Sigmoid colon (tissue), 7 donors: ENCODE measurements at places on chromosomes 6 and 20.

- H3K4me1 ChIP-seq = no peaks in the 10 kb centered on the region
- H3K36me3 ChIP-seq = no peaks in the 10 kb centered on the region
- H3K4me3 ChIP-seq = no peak overlapping the region
- no peak for DNase-seq
Measured at GRCh38 chr20:5024982-5025381, 23.7 kb upstream of the SLC23A2 start.

- no peak overlapping the region for H3K4me3 ChIP-seq
- peak overlapping the region; percentile 45 for H3K27ac ChIP-seq
- no peaks in the 10 kb centered on the region for H3K36me3 ChIP-seq
- no peak for DNase-seq
Measured at GRCh38 chr6:136646377-136646776, 96.2 kb upstream of the MAP7 start.

GRCh38 chr6:108622641-108623298, 62.1 kb downstream of the FOXO3 start:
- no peaks in the 10 kb centered on the region for H3K36me3 ChIP-seq
- DNase-seq = peak; percentile 80
- H3K27ac ChIP-seq = peak overlapping the region; percentile 46
- peaks cover 83% of the 10 kb centered on the region for H3K4me1 ChIP-seq

DNA sequence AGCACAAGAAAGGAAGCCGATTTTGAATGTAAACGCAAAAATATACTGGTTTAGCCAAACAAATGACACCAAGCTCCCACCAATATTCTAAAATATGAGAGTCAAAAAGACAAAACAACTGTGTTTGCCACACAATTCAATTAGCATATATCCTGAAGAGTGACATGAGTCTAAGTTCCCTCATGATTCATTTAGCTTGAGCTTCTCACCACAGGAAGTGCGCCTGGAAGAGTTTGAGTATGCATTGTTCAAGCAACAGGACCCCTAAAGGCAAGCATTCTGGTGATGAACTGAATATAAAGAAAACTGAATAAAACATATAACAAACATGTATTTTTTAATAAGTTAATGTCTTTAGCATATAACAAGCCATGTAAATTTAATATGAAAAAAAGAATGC, 115.2 kb upstream of the RUNX2 start:
- DNase-seq = no peak
- no peak overlapping the region for H3K27ac ChIP-seq
- H3K36me3 ChIP-seq = no peaks in the 10 kb centered on the region
- H3K27me3 ChIP-seq = no peaks in the 10 kb centered on the region

DNA sequence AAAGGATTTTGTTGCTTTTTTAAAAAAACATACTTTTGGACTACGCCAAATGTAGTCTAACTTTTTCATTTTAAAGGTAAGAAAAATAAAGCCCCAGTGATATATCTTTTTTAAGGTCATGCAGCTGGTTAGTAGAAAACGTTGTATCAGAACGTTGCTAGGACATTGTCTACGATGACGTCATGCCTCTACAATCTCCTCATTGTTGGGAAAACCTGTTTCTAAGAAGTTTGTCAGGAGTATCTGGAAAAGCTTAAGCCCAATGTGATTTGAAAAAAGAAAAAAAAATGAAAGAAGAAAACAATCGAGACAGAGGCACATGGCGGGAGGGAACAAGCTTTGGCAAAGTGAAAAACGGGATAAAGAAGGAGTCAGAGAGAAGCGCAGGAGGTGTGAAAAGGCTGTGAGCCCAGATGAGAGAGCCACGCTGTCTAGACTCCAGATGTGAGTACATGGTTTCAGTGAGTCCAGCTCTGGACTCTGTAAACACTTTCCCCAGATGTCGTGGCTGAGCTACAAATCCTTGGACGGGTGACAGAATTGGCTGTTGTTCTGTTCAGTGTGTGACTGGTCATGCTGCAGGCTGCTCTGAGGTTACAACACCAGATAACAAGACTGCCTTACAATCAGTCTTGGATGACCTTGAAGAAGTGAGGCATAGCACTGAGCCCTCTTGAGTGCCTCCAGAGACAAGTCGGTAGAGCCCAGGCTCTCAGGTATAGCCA, 656.7 kb upstream of the ID4 start:
- no peaks in the 10 kb centered on the region for H3K27me3 ChIP-seq
- H3K36me3 ChIP-seq = no peaks in the 10 kb centered on the region
- peak; percentile 89 for DNase-seq
- peak overlapping the region; percentile 43 for H3K27ac ChIP-seq

GRCh38 chr6:14953836-14954235, 292.0 kb upstream of the JARID2 start:
- H3K4me3 ChIP-seq = no peak overlapping the region
- DNase-seq = no peak
- no peak overlapping the region for H3K27ac ChIP-seq
- H3K27me3 ChIP-seq = no peaks in the 10 kb centered on the region
- H3K36me3 ChIP-seq = no peaks in the 10 kb centered on the region

GRCh38 chr6:159061805-159062563, 17.2 kb upstream of the TAGAP start:
- no peak for DNase-seq
- no peak overlapping the region for H3K4me3 ChIP-seq
- H3K36me3 ChIP-seq = no peaks in the 10 kb centered on the region
- H3K27me3 ChIP-seq = no peaks in the 10 kb centered on the region

DNA sequence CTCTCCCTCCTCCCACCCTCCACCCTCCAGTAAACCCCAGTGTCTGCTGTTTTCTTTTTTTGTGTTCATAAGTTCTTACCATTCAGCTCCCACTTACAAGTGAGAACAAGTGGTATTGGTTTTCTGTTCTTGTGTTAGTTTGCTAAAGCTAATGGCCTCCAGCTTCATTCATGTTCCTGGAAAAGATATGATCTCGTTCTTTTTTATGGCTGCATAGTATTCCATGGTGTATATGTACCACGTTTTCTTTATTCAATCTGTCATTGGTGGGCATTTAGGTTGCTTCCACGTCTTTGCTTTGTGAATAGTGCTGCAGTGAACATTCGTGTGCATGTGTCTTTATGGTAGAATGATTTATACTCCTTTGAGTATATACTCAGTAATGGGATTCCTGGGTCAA, 42.7 kb upstream of the KCNG1 start:
- H3K36me3 ChIP-seq = no peaks in the 10 kb centered on the region
- H3K4me1 ChIP-seq = no peaks in the 10 kb centered on the region
- H3K4me3 ChIP-seq = no peak overlapping the region
- H3K27ac ChIP-seq = no peak overlapping the region

DNA sequence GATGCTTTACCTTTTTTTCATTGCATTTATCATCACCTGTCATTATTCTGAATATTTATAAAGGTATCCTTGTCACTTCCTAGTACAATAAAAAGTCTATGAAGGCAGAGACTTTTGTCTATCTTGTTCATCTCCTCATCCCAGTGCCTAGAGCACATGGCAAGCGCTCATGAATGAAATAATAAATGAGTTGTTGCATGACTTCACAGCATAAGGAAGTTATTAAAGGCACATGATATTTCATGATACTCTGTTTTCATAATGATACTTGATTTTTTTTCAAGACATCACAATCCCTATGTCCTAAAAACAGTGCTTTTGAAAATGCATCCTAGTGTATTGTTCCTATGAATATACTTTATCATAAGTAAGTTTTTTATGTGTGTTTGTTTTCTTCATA, 310.6 kb upstream of the RSPO3 start:
- no peak overlapping the region for H3K4me3 ChIP-seq
- no peak for DNase-seq
- H3K27ac ChIP-seq = no peak overlapping the region

GRCh38 chr6:161256407-161256806, 17.5 kb downstream of the AGPAT4 start:
- peaks cover 35% of the 10 kb centered on the region for H3K4me1 ChIP-seq
- no peak overlapping the region for H3K4me3 ChIP-seq
- H3K27me3 ChIP-seq = no peaks in the 10 kb centered on the region
- no peak overlapping the region for H3K27ac ChIP-seq
- H3K36me3 ChIP-seq = no peaks in the 10 kb centered on the region
- DNase-seq = peak; percentile 52

DNA sequence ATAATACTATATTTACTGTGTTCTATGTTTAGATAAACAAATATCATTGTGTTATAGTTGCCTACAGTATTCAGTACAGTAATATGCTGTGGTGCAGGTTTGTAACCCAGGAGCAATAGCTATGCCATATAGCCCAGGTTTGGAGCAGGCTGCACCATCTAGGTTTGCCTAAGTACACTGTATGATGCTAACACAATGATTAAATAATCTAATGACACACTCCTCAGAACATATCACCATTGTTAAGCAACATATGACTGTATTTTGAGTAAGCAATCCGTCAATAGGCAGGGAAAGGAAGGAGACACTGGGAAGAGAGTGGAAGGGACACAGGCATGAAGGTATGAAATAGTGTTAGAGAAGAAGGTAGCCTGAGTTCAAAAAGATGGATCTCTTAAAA, 369.9 kb downstream of the PKHD1 start:
- H3K27ac ChIP-seq = no peak overlapping the region
- H3K36me3 ChIP-seq = no peaks in the 10 kb centered on the region
- H3K27me3 ChIP-seq = no peaks in the 10 kb centered on the region

GRCh38 chr6:75481936-75482593, 11.5 kb downstream of the FILIP1 start:
- H3K4me3 ChIP-seq = no peak overlapping the region
- DNase-seq = no peak
- H3K36me3 ChIP-seq = no peaks in the 10 kb centered on the region
- peak overlapping the region; percentile 93 for H3K27ac ChIP-seq
- H3K27me3 ChIP-seq = no peaks in the 10 kb centered on the region

- no peak overlapping the region for H3K4me3 ChIP-seq
- no peak overlapping the region for H3K27ac ChIP-seq
- no peaks in the 10 kb centered on the region for H3K4me1 ChIP-seq
- no peaks in the 10 kb centered on the region for H3K36me3 ChIP-seq
- no peaks in the 10 kb centered on the region for H3K27me3 ChIP-seq
Measured at GRCh38 chr20:56343861-56344381, 14.9 kb upstream of the FAM210B start.

- no peak overlapping the region for H3K4me3 ChIP-seq
- no peak overlapping the region for H3K27ac ChIP-seq
- peaks cover 13% of the 10 kb centered on the region for H3K4me1 ChIP-seq
- no peaks in the 10 kb centered on the region for H3K36me3 ChIP-seq
Measured at GRCh38 chr6:56866917-56867522, 87.9 kb upstream of the BEND6 start.

DNA sequence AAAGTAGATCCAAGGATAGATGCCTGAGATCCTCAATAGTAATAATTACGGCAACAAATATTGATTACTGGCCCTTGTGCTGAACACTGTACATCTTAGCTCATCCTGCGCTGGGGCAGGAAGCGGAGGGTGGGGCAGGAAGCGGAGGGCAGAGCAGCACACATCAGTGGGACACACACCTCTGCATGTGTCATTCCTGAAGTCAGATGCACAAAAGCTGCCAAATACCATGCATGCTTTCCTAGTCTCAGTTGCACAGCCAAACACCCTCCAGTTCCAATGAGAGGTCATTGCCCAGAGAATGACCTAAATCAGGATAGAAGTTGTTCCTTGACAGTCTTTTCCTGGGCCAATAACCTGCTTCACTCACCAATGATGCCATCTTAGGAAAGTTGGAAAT, 74.4 kb upstream of the FOXC1 start:
- no peaks in the 10 kb centered on the region for H3K27me3 ChIP-seq
- H3K4me1 ChIP-seq = no peaks in the 10 kb centered on the region
- no peak overlapping the region for H3K27ac ChIP-seq

DNA sequence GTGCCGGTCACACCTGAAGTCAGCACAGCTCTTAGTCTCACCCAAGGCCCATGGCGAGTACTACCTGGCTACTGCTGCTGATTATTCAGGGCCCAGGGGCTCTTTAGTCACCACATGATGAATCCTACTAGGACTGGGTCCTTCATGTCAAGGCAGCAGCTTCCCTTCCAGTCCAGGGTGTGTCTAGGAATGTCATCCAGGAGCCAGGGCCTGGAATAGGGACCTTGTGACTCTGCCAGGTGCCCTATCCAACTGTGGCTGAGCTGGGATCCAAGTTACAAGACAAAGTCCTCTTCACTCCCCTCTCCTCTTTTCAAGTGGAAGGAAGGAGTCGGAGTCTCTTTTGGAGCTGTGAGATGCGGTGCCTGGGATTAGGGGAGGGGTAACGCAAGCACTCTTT, 85.5 kb downstream of the CFAP61 start:
- no peaks in the 10 kb centered on the region for H3K36me3 ChIP-seq
- no peaks in the 10 kb centered on the region for H3K27me3 ChIP-seq
- H3K4me1 ChIP-seq = no peaks in the 10 kb centered on the region
- DNase-seq = no peak

DNA sequence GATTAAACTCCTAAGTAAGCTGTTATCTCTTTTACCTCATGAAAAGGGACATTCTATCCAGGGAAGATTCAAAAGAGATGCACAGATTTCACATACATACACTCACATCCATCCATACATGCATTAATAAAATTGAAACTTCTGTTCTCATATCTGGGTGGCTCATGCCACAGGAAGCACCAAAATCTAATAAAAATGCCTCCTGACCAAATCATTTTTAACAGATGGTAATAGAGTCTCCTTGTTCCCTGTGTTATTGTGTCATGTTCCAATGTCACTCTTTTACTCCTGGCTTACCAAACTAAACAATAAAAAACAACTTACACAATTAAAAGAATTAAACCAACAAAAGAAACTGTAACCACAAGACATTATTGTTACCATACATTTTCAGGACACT, 742.1 kb upstream of the MANEA start:
- DNase-seq = no peak
- no peaks in the 10 kb centered on the region for H3K36me3 ChIP-seq
- no peak overlapping the region for H3K4me3 ChIP-seq
- H3K27ac ChIP-seq = no peak overlapping the region

DNA sequence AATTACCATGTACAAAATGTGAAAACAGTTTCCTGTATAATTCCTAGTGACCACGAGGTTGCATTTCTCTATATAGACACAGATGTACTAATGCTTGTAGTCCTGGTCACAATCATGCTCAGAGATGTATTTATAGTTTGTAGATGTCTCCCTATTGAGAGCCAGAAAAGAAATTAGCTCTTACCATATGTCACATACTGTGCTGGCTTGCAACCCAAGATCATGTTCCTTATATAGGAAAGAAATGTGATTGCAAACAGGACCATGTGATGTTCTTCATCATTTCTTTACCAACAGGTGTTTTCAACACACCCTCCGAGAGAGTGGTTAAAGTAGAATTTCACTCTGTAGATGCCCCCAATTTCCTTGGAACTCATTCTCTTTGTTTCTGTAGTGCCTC, 369.4 kb downstream of the CBLN4 start:
- H3K27ac ChIP-seq = no peak overlapping the region
- no peak overlapping the region for H3K4me3 ChIP-seq
- DNase-seq = no peak
- H3K27me3 ChIP-seq = no peaks in the 10 kb centered on the region
